ENCODE measurements at places on chromosomes 11 and 22.

DNA sequence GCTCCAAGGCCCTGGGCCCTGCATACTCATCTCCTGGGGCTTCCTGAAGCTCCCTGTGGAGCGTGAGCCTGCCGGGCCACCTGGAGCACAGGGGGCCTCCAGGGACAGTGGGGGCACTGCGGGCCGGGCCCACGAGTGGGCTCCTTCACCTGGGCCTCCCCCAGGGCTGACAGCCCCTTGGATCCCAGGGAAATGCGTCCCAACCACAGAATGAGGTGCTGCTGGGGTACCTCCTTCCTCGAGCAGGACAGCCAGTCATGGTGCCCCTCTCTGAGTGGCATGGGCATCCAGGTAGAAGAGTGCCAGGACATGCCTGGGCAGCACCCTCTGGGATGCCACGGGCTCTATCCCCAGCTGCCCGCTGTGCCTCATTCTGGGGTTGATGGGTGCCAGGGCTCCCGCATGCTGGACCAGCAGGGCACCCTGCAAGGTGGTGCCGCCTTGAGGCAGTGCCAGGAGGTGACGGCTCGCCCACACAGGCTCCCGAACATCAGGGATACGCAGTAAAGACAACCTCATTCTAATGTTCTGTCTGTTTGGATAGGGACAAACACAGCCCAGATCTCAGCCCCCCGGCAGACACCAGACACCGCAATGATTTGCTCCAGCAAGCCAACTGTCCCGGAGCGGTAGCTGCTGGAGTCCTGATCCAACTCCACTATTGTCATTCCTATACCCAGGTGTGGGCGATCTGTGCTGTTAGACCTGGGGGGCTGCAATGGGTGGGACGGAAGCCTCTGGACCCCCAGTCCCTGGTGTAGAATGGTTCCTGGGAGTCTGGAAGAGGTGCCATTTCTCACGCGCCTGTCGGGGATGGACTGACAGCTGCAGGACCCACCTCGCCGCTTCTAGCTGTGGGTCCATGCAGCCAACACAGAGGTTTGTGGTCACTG lies 25.8 kb downstream of the KRTAP5-5 start:
- no peak for DNase-seq

DNA sequence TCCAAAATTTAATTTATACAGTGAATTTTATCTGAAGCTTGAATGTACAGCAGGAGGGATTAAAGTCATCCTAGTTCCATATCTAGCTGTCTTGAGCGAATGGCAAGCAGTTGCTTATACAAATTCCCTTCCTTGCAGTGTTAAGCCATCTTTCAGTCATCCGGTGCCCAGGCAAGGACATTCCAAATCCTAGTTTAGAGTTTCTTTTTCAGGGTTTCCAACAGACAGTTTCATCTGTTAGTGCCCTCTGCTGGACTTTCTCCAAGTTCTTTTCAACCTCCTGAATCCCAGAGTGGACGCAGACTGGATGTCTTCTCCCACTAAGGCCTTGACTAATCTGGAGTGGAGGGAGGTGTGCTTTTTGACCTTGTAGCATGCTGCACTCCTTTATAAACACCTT lies 45.4 kb downstream of the GRAMD1B start:
- DNase-seq, result no peak

DNA sequence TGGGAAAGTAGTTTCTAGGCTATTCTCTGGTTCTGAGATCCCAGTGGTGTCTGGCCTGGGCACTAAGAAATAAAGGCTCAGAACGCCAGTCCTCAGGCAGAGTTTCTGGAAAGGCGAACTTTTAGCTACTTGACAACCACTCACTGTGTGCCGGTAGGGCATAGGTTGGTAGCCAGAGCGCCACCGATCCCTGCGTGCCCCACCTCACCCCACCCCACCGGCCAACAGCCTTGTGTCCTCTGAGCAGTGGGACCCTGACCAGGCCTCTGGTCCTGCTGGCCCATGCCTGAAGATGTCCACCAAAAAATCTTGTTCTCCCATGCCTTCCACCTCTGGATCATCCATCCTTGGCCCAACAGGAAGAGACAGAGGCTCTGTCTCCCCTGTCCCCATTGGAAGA lies 118.0 kb downstream of the FEZ1 start:
- no peak for DNase-seq

- no peak for DNase-seq
Measured at GRCh38 chr22:21033895-21034294, 1.5 kb upstream of the SLC7A4 start.

DNA sequence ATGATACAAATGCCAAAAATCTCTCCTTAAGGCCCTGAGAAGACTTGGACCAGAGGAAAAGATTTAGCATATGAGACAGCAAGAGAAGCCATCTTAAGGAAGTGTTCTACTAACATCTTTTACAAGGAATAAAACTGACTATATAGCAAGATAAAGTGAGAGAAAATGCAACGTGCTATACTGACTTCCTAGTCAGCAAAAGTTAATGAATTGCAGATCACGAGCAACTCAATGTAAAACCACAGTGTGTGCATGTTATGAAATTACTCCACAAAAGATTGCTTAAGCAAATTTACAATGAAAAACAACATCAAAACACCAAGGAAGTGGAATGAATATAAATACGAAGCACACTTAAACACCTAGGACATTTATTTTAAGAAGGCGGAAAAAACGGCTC lies 187.5 kb downstream of the CADM1 start:
- DNase-seq, result no peak

DNA sequence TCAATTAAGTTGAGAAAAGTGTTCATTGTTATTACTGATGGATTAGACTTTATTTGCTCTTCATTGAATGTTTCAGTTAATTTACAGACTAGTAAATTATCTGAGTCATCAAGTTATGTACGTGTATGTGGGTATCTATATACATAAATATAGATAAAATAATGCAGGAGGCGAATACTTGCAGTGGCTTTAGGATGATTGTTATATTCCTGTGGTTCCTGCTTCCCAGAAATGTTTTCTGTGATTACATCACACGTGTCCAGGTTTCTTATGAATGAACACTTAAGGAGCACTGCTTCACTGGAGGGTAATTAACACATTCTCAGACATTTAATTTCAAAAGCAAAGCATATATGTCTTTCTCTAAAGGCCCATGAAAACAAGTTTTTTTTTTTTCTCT lies 28.4 kb downstream of the YAP1 start:
- DNase-seq, result no peak

DNA sequence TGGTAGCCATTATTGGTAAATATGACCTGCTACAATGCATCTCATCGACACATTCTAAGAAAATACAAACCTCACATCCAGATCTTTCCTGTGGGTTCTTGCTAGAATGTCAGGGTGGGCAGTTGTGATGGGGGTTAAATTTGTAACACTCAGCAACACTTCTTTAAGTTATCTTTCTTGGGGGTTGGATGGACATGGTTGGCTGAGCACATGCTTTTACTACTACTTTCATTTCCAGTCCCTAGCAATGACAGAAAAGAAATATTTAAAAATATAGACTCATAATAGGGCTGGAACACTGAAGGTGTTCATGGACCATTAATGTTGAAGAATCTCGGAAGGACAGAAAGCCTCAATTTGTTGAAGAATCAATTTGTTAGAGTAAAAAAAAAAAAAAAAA lies 57.6 kb downstream of the APOL3 start:
- DNase-seq, result no peak

- DNase-seq, result no peak
Measured at GRCh38 chr11:49208006-49208721, at the start of gene FOLH1. TSS of gene FOLH1 (minus strand) at chr11:49208602. CDS start at chr11:49208409, 193 bp downstream.

DNA sequence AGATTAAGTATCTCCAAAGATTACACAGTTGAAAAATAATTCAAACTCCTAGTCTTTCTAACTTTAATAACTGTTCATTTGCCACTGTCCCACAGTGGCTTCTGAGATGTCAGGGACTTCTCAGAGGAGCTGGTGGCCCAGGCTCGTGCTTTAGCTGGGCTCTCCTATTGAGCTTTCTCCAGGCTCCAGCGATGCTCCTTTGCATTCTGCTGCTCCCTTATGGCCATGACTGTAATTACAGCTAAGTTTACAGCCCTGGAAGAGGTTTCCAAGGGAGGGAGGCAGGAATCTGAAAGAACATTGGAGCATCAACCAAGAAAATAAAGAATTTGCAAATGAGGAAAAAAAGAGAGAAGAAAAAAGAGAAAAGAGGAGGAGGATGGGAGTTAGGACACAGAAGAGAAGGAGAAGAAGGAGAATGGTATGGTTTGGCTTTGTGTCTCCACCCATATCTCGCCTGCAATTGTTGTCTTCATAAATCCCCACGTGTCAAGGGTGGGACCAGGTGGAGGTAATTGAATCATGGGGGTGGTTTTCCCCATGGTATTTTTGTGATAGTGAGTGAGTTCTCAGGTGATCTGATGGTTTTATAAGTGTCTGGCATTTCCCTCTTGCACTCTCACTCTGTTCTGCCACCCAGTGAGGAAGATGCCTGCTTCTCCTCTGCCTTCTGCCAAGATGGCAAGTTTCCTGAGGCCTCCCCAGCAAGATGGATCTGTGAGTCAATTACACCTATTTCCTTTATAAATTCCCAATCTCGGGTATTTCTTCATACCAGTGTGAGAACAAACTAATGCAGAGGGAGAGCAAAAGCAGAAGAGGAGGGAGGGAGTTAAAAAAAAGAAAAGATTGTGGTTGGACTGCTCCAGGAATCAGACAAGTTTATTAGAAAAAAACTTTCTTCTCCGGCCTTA lies 857.0 kb downstream of the KCNA4 start:
- DNase-seq, result no peak

DNA sequence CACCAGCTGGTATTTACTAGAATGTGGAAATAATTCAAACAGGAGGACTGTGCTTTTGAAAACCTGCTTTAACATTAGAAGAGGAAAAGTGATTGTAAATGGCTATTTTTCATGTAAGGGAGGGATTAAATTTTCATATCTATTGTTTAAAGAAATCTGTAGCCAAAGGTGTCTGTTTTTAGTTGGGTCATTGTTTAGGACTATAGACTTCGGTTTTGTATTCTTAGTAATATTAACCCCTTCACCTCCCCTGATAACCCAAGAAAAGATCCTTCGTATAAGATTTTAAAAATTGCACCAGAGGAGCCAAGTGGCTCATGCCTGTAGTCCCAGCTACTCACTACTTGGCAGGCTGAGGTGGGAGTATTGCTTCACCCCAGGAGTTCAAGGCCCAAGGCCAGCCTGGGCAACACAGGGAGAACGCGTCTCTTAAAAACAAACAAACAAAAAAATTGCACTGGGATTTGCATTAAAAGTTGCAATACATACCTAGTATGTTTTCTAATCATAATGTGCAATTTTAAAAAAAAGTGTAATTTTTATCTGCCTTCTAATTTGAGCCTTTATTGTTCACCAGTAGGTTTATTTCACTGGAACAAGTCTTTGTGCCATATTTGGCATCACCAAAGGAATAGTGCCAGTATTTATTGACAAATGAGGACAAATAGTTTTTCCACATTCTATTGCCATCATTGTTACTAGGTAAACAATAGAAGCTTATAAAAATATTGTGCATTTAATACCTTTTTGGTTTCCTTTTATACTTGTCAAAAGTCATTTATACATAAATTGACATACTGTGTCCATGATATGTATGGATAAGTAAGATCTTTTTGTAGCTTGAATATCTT lies 34.3 kb downstream of the MTMR3 start:
- DNase-seq, result no peak

DNA sequence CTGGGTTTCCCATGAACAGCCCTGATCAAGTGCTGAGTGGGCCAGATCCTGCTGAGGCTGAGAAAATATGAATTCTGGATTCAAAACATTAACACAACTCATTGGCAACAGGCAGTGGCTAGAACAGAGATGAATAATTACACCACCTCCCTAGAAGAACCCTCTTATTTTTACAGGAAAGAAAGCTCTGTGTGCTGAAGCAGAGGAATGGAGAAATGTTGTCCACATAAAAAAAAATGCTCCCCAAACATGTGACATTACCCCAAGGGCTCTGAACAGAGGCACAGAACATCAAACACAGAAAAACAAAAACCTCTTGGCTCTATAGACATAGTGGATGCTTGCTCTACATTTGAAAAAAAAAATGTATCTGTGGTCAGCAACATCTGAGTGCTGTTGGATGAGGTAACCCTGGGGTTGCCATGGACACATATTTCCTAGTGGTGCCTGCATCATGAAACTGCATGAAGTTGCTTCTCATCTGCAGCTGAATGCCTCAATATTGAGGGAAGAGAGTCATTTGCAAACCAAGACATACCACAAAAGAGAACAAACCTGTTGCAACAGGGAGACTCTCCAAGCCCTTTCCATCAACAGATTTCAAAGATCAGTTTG lies 98.8 kb downstream of the SNX19 start:
- no peak for DNase-seq

DNA sequence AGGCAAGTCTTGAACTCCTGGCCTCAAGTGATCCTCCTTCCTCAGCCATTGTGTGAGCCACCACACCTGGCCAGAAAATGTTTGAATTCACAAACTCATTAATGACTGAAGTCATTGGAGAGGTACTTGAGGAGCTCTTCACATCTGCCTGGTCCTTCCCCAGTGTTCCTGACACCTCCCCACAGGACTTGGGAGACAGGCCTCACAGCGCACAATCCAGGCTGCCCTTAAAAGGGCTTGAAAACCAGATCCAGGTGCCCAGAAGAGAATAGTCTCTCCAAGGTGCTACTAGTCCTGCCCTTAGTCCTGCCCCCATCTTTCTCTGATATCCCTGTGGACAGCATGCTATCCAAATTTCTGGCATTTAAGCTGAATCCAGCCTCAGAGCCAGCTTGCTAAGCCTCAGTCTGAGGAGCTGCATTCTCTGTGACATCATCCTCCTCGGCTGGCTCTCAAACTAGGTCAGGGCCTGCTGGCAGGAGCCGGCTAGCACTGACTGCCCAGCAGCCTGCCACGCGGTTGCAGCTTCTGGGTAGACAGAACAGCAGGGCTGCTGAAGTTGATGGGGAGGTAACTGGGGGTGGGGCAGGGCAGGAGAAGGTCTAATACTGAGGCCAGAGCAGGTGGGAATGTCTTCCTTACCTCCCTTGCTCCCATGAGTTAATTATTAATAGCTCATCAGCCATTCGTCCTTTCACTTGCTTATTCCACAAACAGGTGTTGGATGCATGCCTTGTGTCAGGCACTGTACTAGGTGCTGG lies 35.3 kb upstream of the NECTIN1 start:
- no peak for DNase-seq

GRCh38 chr11:32068134-32068870 lies 22.6 kb upstream of the RCN1 start:
- DNase-seq, result no peak

DNA sequence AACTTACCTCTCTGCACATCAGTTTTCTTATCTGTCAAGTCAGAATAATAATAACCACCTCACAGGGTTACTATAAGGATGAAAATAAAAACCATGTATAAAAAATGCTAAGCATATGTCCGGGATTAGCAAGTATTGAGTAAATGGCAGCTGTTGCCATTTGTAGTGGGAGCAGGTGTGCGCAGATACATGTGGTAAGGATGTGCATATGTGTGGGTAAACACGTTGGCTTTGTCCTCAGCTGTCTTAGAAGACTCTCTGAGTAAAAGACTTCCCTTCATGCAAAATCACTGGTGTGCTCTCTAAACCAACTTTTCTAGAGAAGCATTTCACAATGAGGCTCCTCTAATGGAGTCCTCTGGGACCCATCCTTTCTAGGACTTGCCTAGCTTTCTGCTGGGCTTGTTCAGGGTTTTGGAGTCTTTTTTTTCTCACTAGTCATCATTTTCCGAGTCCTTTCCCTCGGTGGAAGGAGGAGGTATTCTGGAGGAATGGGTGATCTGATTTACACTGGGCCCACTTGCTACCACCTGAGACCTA lies 62.4 kb downstream of the NELL1 start:
- DNase-seq, result no peak
